ENCODE measurements at places on chromosomes 16 and 17.

DNA sequence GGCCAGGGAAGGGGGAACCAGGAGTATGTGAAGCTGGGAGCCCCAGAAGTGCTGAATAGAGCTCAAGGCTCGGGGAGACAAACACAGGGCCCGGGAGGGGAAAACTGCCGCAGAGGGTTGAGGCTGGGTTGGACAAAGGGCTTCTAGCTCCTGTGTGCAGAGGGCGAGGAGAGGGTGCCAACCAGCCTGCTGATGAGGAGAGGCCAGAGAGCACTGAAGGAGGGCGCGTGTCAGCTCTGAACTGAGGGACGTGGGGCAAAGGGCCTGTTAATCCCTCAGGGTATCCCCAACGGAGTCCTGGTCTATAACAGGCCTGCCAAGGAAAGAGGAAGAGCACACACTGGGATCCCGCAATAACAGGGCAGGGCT lies 151.3 kb downstream of the C16orf78 start:
- no peak for DNase-seq

- DNase-seq = no peak
These were observed 105.2 kb upstream of the ZNF750 start for GRCh38 chr17:82944990-82945389.

DNA sequence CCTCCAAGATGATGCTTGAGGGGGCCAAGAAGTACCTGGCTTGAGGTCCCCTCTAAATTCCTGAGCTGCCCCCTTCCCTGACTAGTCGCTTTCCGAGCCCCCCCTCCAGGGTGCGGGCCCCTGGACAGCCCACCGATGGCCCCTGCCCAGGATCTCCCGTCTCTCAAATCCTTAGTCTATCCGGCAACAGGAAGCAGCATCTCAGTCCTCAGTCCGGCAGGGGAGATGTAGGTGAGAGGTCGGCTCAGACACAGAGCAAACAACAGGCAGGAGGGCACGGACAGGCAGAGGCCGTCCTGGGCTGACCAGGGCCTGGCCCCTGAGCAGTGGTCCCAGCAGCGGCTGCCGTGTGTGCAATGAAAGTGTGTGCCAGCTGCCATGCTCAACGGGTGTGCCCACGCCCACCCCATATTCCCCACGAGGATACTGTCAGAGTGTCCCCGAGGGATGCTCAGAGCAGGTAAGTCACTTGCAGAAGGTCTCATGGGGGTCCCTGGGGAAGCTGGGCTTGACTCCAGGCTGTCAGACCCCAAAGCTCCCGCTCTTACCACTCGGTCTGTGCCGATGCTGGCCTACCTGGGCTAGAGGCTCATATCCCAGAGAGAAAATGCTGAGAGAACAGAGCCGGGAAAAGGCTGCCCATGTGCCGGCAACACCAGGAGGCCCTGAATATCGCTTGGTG lies 7.2 kb downstream of the SLC43A2 start:
- no peak for DNase-seq

- DNase-seq = no peak
These were observed 1.4 kb upstream of the MRPL28 start for GRCh38 chr16:371515-372301.

DNA sequence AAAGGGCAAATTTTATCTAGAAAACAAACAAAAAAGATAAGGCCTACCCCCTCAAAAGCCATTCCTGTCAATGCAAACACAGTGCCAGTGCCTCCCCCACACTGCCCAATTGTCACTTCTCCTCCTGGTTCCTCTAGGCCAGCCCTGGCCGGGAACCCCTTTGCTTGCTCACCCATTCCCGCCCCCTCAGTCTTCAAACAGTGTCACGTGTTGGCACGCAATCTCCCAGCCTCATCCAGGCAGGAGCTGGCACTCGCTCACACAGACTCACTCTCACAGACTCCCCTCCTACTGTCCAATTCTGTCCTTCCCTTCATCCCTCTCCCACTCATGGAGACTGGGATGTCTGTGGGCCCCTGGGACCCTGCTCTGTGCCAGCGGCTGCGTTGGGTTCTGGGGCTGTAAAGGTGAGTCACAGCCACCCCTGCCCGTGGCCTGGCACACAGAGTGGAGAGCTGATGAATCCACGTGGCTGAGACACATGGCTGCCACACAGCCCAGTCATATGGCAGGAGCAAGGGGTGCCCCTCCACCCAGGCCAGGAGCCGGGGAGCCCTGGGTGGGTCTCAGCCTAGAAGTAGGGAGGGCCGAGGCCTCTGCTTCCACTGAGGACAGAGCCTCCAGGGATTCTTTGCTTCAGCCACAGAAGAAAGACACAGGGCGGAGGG lies 54.8 kb downstream of the VAC14 start:
- DNase-seq = no peak

GRCh38 chr17:75430159-75430974 lies 24.9 kb upstream of the GRB2 start:
- no peak for DNase-seq
